ENCODE measurements at places on chromosomes 16 and 17.

GRCh38 chr16:10970065-10970464, 25.7 kb downstream of the CLEC16A start:
- DNase-seq: no peak

DNA sequence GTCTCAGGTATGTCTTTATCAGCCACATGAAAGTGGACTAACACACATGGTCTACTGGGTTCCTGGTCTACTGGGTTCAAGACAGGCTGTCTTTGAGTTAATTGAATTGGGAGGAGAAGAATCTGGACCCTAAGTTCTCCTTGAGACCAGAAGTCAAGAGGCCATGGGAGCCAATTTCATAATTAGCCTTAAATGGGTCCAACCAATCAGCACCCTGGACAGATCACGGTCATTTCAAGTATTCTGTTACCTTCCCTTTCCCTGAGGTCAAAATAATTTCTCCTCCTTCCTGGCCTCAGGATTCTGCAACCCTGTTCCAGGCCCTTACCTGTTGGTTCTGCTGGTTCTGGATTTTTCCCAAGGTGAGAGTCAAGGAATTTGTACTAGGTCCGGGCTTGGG, 23.8 kb downstream of the OSBPL7 start:
- DNase-seq: no peak

- DNase-seq: no peak
Measured at GRCh38 chr16:11155284-11155806, 100.7 kb downstream of the SOCS1 start.

DNA sequence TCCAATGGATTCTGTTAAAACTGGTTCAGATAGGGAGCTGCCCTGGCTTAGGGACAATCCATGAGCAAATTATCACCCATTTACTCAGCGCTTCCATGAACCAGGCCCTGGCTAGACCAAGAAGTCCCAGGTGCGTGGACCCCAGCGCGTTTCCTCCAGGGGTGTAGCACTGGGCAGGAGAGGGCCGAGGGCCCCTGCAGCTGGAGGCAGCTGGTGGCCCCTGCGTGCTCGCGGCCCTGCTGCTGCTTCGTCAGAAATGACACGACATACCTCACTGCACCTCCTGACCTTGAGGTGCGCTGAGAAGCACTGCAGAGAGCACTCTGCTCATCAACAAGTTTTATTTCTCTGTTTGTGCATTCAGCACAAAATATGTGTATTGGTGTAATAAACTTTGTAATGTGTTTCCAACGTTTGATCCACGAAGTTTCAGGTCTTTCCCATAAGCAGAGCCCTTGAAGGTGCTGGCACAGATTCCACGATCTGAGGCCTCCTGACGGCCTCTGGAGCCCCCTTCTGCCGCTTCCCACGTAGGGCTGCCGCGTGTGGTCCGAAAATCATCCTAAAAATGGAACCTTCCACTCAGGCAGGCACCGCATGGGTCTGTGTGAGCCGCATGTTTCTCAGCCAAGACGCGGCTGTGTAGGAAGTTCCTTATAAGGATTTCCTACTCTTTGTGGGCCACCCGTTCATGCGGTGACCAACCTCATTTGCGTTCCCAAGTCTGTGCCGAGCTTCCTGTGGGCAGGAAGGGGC, 50.8 kb upstream of the ZCCHC14 start:
- peak; percentile 21 for DNase-seq

DNA sequence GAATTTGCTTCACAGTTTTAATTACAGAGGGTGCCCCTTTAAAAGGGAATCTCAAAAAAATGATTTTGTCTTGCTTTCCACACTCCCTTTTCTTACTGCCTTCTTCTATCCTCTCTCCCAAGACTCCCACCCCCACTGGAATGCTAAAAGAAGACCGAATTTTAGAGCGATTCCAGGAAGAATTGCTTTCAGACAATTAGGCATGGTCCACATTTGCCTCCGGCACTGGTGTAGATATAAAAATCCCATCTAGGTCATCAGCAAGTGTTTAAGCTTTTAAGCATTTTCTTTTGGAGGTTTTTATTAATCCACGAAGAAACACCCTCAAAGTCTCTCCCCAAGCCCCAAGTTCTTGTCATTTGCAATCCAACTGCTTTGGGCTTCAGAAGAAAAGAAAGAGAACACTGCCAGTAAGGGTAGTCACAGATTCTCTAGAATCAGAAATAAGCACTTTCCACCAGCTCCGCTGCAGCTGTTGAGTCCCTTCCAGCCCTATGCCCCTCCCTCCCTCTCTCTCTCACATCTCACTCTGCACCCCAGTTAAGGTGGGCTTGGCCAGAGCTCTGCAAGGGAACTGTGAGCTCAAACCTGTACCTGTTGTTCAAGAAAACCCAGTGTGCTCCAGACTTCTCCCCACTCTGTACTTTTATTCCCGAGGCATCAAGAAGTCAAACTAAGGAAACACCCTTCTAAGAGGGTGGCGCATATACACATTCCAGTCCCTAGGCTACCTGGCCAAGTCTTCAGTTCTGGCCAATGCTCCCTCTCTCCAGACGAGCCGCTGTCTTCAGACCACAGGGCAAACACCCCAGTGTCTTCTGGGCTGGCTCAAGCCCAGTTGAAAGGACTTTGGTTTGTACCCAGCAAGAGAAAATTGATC, 170.2 kb downstream of the RGS9 start:
- DNase-seq: no peak

DNA sequence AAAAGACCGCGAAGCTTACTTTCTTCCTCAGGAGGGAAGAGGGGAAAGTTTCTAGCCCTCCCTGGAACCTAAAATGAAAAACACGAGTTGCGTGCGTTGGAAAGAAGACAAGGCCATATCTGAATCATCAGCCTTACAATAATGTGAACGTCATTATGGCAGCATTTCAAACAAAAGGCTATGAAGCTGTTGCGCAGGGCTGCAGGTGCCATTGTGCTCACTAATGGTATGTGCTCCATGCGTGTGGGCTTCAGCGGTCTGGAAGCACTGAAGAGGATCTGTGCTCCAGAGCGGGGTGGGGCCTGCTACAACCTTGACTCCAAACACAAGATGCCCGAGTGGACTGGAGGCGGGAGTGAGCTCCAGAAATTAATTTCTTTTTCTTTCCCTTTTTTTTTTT, 12.1 kb upstream of the CYB5B start:
- no peak for DNase-seq

DNA sequence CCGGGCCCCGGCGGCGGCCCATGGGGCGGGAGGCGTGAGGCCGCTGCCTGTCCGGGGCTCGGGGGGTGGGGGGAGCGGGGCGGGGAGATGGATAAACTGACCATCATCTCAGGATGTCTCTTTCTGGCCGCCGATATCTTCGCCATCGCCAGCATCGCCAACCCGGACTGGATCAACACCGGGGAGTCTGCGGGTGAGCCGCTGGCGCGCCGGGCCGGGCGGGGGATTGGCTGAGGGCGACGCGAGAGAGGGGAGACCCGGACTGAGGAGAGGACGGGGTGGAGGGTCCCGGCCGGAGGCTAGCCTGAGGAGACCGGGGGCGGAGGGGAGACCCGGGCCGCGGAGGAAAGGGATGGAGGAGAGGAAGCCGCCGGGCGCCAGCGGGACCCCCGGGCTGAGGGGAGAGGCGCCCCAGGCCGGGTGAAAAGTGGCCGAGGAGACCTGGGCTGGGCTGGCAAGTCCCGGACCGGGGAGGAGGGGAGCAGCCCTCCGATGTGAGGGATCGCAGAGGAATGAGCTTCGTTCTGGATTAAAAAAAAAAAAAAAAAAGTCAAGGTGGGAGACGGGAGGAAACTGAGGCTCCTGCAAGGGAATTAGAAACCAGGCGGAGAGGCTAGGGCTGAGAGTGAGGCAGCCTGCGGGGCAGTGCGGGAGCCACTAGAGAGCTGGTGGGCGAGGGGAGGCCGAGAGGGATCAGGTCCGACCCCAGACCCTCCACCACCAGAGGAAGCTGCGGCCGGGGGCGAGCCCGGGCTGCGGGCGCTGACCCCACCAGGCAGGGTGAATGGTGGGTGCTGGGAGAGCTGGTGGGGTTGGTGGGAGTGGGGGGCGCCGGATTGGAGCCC, 526 bp downstream of the MOSMO start:
- DNase-seq: peak; percentile 31

DNA sequence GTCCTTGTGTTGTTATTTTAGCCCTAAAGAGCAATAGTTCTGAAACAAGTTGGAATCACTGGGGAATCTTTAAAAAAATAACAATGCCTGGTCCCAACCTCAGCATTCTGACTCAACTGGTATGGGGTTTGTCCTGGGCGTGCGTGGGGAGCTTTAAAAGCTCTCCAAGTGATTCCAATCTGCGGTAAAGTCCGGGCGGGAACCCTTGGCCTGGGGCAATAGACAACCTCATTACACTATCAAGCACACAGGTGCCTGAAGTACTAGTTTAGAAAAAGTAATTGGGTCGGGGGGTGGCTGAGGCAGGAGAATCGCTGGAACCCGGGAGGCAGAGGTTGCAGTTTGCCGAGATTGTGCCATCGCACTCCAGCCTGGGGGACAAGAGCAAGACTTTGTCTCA, 4.4 kb downstream of the STX8 start:
- no peak for DNase-seq

DNA sequence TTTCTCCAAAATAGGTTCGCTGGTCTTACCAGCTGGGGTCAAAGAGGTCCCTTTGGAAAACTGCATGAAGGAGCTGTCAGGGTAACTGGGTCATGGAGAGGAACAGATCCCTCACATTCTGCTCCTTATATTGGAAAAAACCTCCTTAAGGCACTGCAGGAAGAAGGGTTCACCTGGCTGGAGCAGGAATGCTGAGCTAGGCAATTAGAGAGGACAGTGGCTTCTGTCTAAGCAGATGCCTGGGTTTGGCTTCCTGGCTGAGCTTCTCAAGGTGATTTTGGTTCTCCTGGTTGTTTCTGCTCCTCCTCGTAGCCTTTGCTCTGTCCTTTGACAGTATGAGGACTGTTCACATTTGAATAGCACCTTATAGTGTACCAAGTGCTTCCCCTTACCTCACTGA, 19.6 kb downstream of the ITGB3 start:
- DNase-seq: no peak

- DNase-seq: no peak
Measured at GRCh38 chr16:31002862-31003341, 7.5 kb downstream of the STX1B start.

DNA sequence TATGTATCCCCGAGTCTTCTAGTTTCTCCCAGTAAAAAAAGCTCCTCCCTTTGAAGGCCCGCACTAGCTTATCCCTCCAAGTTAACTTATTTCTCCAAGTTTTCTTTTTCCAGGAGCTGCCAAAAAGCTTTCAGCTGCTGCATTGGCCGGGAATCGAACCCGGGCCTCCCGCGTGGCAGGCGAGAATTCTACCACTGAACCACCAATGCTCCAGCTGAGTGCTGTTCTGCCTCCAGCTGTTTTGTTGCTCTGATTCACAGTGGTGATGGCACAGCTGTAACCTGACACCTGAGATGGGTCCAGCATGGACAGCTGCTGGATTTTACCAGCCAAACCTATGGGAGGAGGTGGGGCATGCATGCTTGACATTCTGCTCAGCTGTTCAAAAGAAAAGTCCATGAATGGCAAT, 22.1 kb downstream of the VAC14 start:
- no peak for DNase-seq

DNA sequence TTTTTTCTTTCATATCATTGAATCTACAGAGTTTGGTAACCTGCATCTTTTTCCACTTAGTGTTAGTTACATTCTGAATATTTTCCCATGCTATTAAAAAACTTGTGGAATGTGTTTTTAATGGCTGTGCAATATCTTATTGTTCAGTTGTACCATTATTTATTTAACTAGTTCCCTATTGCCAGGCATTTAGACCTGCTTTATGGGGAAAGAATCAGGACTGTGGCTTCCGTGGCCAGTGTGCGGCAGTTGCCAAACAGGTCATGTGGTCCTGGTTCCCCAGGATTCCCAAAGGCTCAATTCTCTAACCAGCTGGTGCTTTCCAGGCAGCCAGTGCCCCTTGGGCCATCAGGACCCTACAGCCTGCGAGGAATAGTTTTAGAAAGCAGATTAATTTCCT, 30.8 kb downstream of the NDEL1 start:
- no peak for DNase-seq

DNA sequence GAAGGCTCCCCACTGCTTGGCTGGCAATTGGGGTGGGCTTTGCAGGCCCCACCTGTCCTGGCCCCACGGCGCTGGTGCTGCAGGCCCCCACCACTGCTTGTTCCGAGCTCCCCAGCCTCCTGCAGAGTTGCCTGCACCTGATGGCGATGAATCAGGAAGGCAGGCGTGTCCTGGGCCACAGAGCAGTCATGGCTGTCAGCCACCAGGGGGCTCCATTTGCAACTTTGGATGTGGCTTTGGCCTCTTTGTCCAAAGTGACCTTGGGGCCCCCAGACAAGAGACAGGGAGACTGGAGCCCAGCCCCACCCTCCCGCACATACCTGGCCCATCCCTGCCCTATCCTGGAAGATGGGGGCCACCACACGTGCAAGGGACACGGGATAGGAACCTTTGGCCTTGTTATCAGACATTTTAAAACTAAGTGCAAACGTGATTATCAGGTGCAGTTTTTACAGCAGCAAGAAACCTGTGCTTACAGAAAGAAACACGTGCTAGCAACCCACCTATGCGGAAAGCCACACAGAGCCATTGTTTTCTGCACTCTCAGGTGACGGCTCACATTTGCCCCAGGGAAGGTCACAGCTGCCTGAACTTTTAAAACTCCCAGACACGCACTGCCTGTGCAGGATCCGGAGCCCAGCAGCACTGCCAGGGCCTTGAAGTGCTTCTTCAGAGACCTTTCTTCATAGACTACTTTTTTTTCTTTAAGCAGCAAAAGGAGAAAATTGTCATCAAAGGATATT, at the start of gene DNASE1:
Gene DNASE1 (plus strand): TSS at position 443 of the 743 bp plus-strand sequence. CDS start 683 bp downstream, outside the sequence.
- DNase-seq: peak; percentile 47

GRCh38 chr16:15976929-15977637, 27.7 kb downstream of the ABCC1 start:
- DNase-seq: no peak

DNA sequence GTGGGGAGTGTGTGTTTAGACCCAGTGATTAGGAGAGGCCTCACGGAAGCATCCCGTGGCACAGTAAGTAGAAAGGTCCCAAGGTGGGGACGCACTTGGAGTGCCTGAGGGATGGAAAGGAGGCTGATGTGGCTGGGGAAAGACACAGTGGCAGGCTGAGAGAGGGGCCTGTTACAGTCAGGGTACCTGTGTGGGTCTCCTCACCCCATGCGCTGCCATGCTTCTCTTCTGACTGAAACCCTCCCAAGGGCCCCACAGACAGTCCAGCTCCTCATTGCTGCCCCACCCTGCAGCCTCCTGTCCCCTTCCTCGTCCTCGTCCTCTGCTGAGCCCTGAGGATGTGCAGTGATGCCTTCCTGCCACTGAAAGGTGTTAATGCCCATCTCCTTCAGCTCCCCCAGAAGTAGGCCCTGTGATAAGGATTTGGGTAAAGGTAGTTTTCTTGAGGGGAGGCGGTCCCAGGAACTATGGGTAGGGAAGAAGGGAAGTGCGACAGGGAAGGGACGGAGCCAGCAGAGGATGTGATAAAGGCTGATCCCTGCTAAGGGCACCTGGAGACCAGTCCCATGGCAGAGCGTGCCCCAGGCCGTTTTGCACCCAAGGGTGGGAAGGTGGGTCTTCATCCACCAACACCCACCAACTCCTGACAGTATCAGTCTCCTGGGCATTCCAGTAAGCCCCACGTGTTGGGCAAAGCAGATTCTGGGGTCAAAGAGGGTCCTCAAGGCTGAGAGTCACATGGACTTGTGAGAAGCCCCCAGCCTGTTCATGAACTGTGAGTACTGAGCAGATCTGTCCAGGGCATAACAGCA, 237.2 kb downstream of the GSG1L start:
- DNase-seq: no peak

GRCh38 chr16:56841233-56841632, 23.8 kb upstream of the SLC12A3 start:
- DNase-seq: no peak
